IPS DF 19.7 (cell line): ENCODE measurements at places on chromosomes 6 and 20.
A peak's percentile ranks its signal among the peaks of the same experiment; 100 is the strongest.

GRCh38 chr6:170177772-170178560, 112.9 kb downstream of the DLL1 start:
- no peak for DNase-seq

DNA sequence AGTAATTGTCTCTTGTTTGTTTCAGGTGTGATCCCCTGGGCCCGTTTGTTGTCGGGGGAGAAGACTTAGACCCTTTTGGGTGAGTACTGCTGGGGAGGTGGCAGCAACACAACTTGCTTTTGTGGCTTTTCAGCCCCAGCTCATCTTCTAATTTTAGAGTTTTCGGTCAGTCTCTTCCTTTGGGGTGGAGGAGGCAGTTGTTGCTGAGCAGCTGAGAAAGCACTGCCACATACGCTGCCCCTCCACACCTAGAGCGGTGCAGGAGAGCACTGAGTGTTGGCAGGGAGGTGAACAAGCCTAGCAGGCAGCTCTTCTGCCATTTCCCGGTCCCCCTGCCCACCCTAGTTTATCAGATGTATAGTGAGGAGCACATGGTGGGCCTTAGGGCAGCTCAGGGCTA, 21.7 kb downstream of the TMEM74B start:
- no peak for DNase-seq

- no peak for DNase-seq
Measured at GRCh38 chr20:47701612-47702011, 83.7 kb downstream of the SULF2 start.

DNA sequence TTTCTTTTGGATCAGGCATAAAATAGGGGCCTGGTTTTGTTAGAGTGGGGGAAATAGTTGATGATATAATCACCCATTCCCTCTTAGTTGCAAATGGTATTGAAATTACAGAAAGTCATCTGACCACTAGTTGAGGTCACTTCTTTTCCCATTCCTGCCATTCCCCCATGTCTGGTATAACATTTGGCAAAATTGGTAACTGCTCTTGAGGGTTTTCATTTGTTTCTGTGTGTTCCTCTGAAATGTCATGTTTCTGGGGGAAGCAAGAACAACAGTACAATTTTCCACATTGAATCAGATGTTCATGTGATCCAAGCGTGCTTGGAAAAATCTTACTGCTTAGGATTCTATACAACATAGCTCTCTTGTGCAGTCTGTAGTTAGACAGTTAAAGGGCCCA, 7.3 kb downstream of the AIG1 start:
- DNase-seq = no peak

GRCh38 chr6:27894839-27895762, 17.1 kb downstream of the OR2B2 start:
- no peak for DNase-seq

DNA sequence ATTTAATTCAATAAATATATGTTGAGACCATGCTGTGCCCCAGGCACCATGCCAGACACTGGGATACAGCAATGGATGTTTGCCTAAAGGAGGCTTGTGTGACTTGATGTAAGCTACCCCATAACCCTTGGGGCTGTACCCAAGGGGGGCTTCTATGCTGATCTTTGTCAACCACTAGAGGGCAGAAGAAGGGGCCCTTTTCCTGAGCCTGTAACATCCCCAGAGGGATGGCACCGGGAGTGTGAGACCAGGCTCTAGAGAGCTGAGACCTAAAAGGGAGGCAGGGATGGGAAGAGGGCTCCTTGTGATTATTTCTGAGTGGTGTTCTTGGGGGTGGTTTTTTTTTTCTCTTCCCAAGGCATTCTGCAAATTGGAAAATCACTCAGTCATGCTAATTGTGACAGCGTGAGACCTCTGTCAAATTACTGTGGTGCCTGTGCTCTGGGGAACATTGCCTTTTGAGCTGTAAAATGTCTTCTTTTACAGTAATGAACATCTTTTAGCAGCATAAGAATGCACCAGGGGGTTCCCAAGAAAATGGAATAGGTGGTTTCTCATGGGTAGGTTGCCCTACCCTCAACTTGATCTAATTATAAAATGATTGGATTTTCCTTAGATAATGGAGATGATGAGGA, 138.7 kb upstream of the SLC24A3 start:
- peak; percentile 25 for DNase-seq

- no peak for DNase-seq
Measured at GRCh38 chr6:22113026-22113766, 183.6 kb downstream of the PRL start.

DNA sequence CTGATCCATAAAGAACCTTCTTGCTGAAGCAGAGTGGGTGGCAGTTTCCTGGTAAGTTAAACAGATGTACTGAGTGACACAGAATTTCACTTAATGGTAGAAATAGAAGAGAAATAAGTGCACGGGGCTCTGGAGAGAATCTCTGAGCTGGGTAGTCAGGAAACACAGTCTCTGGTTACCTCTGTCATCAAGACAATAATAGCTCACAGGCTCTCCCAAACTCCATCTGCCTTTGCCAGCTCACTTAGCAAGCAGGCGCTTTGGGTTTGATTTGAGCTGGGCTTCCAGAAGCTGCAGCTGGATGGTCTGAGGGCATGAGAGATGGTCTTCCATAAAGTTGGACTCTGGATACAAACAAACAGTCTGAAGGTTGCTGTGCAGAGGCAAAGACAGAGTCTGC, 39.6 kb upstream of the PRSS35 start:
- DNase-seq = no peak

- DNase-seq = no peak
Measured at GRCh38 chr6:143615785-143616184, 62.0 kb upstream of the PHACTR2 start.

GRCh38 chr20:1648101-1648500, 9.5 kb downstream of the SIRPG start:
- DNase-seq = no peak

GRCh38 chr20:13322198-13322597, 101.1 kb downstream of the ISM1 start:
- DNase-seq = no peak

GRCh38 chr20:61582196-61582923, 330.3 kb downstream of the CDH4 start:
- no peak for DNase-seq
